ENCODE measurements at places on chromosomes 1 and 21. TPM values are rescaled to one million over a fixed set of nuclear protein-coding genes. Genes with fewer than 3 reads are reported as not detected.

DNA sequence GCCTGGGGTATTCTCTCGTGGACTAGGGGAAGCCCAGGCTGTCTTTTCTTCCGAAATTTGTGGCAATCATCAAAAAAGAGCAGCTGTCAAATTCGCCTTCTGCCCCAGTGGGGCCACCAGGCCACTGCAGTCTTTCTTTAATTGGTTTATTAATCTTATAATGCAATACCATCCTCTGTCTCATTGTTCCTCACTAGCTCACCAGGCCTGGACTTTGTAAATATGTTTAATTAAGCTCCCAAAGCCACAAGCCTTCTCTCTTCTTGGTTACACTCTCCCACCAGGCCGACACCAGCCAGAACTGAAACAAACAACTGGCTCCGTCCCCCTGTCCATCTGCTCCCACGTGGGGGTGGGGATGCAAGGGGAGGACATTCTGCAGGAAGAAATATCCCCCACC, 22.0 kb upstream of the CAMK1G start:
- no peak overlapping the region for H3K4me3 ChIP-seq
- no peak for DNase-seq
- no peak overlapping the region for H3K27ac ChIP-seq

GRCh38 chr1:41802532-41803501, 115.9 kb downstream of the HIVEP3 start:
- no peaks in the 10 kb centered on the region for H3K4me1 ChIP-seq
- H3K27ac ChIP-seq: no peak overlapping the region
- no peak overlapping the region for H3K4me3 ChIP-seq
- no peaks in the 10 kb centered on the region for H3K36me3 ChIP-seq
- DNase-seq: no peak

- no peak overlapping the region for H3K4me3 ChIP-seq
- no peaks in the 10 kb centered on the region for H3K36me3 ChIP-seq
- H3K27ac ChIP-seq: no peak overlapping the region
- H3K27me3 ChIP-seq: no peaks in the 10 kb centered on the region
- DNase-seq: peak; percentile 14
Measured at GRCh38 chr21:36729310-36729970, 30.5 kb downstream of the SIM2 start.

GRCh38 chr1:201455098-201455497, 13.9 kb downstream of the PHLDA3 start:
- H3K36me3 ChIP-seq: no peaks in the 10 kb centered on the region
- H3K4me3 ChIP-seq: no peak overlapping the region
- DNase-seq: no peak
- H3K4me1 ChIP-seq: peaks cover 8% of the 10 kb centered on the region
- no peak overlapping the region for H3K27ac ChIP-seq

GRCh38 chr21:45330851-45331261, 43.2 kb upstream of the POFUT2 start:
- no peak overlapping the region for H3K27ac ChIP-seq
- no peaks in the 10 kb centered on the region for H3K36me3 ChIP-seq
- peaks cover 2% of the 10 kb centered on the region for H3K4me1 ChIP-seq
- H3K4me3 ChIP-seq: no peak overlapping the region
- peak; percentile 24 for DNase-seq
- no peaks in the 10 kb centered on the region for H3K27me3 ChIP-seq

GRCh38 chr1:241716915-241717656, 65.0 kb downstream of the WDR64 start:
- H3K36me3 ChIP-seq: no peaks in the 10 kb centered on the region
- H3K4me1 ChIP-seq: no peaks in the 10 kb centered on the region
- no peaks in the 10 kb centered on the region for H3K27me3 ChIP-seq
- DNase-seq: no peak

SPRR2B gene
- total RNA-seq: not detected

GRCh38 chr1:102546251-102546650, 549.5 kb upstream of the OLFM3 start:
- no peaks in the 10 kb centered on the region for H3K27me3 ChIP-seq
- H3K36me3 ChIP-seq: no peaks in the 10 kb centered on the region
- no peak overlapping the region for H3K27ac ChIP-seq
- no peak for DNase-seq

GRCh38 chr1:96887501-96887900, 165.9 kb downstream of the PTBP2 start:
- DNase-seq: no peak
- no peak overlapping the region for H3K4me3 ChIP-seq
- no peak overlapping the region for H3K27ac ChIP-seq
- H3K36me3 ChIP-seq: 0 out of 2 replicates have a peak, but pooled peaks cover 7% of the 10 kb centered on the region
- H3K27me3 ChIP-seq: no peaks in the 10 kb centered on the region

- H3K4me1 ChIP-seq: no peaks in the 10 kb centered on the region
- DNase-seq: no peak
- H3K27ac ChIP-seq: no peak overlapping the region
- no peaks in the 10 kb centered on the region for H3K27me3 ChIP-seq
- H3K36me3 ChIP-seq: no peaks in the 10 kb centered on the region
Measured at GRCh38 chr1:237677979-237678378, 212.7 kb downstream of the ZP4 start.

ARHGEF16 gene
- 48.1 TPM for total RNA-seq

DNA sequence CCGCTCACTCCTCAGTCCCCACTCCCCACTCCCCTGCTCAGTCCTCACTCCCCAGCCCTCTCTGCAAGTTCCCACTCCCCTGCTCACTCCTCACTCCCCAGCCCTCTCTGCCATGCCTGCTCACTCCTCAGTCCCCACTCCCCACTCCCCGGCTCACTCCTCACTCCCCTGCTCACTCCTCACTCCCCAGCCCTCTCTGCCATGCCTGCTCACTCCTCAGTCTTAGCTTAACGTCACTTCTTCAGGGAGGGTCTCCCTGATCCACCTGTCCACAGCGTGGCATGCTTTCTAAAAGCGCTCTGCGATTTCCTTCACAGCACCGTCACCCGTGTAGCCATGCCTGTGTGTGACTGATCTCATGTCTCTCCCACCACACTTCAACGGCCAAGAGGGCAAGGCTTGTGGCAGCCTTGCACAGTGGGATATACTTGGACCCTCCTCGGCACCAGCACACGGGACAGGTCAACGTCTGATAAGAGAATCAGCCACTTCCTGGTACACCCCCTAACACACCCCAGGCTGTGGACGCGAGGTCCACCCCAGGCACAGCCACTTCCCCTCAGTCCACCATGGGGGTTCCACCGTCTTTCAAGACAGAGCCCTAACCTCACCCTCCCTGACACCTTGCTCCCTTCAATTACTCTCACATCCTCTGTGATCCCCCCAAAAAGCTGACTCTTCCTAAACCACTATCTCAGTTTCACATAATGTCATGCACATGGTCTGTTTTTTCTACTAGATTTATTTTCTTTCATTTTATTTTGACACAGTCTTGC, 14.0 kb downstream of the PRDM15 start:
- H3K4me3 ChIP-seq: no peak overlapping the region
- no peaks in the 10 kb centered on the region for H3K4me1 ChIP-seq
- no peaks in the 10 kb centered on the region for H3K36me3 ChIP-seq

- no peak overlapping the region for H3K27ac ChIP-seq
- no peak overlapping the region for H3K4me3 ChIP-seq
- H3K4me1 ChIP-seq: peaks cover 6% of the 10 kb centered on the region
- no peaks in the 10 kb centered on the region for H3K36me3 ChIP-seq
- no peaks in the 10 kb centered on the region for H3K27me3 ChIP-seq
Measured at GRCh38 chr1:200628223-200628881, 7.8 kb upstream of the KIF14 start.

STIL gene
- total RNA-seq: 26.6 TPM
